ENCODE measurements at places on chromosomes 2 and 18.

- DNase-seq = no peak
Observed at GRCh38 chr2:233650981-233651380, 14.7 kb downstream of the UGT1A10 start.

DNA sequence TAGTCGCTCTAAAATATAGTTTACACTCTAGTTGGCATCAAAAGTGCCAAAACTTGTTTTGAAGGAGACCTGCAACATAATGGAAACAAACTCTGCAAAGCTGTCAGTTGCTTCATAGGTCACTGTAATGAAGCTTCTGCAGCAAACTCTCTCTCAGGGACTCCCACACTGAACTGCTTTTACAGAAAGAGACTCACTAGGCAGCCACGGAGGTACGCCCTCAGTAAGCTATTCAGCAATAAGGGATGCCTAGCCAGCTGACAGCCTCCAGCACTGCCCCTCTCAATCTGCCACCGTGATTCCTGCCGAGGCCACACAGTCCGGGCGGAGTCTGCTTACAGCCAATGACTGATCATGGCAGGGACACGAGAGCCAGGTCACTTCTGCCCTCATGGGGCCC, 51.1 kb downstream of the COLEC12 start:
- no peak for DNase-seq

GRCh38 chr18:59565957-59566356, 131.3 kb downstream of the CCBE1 start:
- DNase-seq = no peak

DNA sequence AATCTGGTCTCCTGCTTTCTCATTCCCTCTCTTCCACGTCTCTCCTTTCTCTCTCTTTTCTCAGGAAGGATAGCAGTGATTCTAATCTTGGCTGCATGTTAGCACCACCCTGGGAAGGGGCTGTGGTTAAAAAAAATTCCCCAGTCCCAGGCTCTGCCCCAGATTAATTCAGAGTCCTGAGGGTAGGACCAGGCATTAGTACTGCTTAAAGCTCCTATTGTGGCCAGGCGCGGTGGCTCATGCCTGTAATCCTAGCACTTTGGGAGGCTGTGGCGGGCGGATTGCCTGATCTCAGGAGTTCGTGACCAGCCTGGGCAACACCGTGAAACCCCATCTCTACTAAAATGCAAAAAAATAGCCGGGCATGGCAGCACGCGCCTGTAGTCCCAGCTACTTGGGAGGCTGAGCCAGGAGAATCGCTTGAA, 35.4 kb upstream of the EML4 start:
- DNase-seq = no peak

- no peak for DNase-seq
Observed at GRCh38 chr2:64840426-64840881, 148.7 kb upstream of the SLC1A4 start.

All from stimulated activated CD4-positive, alpha-beta T cell treated with anti-CD3 and anti-CD28 coated beads, Interleukin-15, amount 100 ng/mL, for 48 hours (primary cell).